Brain (organoid and tissue), 16 donors: ENCODE measurements at places on chromosomes 7 and 10.

- DNase-seq = no peak
These were observed 1326.3 kb downstream of the XPNPEP1 start for GRCh38 chr10:108597031-108597430.

DNA sequence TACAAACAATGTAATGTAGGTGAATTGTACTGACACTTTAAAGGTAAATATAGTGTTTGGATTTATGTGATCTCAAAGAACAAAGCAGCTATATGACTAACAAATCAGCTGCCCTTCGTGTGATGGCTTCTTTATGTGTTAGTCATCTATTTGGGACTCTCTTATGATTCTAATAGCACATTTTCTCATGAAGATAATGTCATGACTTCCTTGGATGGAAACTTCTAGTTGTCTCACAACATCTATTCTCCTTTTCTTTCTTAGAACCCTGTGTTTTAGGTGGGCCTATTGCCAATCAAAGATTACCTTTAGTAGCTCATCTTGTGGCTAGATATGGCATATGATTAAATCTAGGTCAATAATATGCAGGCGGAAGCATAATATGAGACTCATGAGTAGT lies 45.0 kb downstream of the TMEM106B start:
- DNase-seq = no peak

DNA sequence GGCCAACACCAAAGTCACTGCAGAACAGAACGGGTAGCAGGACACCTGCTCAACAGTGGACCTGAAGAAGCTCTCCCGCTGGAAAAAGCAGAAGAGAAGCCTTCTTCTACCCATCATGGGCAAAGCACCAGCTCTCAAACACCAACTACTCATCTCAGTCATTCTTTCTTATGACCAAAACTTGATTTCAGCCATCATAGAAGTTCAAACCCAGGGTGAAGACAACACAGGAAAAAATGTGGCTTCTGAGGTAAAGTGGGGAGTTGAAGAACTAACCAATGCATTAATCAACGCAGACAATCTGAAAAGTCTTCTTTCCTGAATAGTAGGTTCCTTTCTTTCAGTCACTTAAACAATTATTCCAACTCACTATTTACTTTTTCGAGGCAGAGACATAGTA lies 83.3 kb downstream of the ELMO1 start:
- no peak for DNase-seq

DNA sequence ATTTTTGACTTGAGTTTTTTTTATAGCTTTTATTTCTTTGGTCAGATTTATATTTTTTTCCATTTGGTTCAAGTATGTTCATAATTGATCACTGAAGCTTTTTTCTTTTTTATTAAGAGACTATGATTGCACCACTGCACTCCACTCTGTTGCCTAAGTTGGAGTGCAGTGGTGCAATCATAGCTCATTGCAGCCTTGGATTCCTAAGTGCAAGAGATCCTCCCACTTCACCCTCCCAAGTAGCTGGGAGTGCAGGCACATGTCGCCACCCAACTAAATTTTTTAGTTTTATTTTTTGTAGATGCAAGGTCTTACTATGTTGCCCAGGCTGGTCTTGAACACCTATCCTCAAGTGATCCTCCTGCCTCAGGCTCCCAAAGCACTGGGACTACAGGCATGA lies 97.7 kb upstream of the KIF5B start:
- no peak for DNase-seq

DNA sequence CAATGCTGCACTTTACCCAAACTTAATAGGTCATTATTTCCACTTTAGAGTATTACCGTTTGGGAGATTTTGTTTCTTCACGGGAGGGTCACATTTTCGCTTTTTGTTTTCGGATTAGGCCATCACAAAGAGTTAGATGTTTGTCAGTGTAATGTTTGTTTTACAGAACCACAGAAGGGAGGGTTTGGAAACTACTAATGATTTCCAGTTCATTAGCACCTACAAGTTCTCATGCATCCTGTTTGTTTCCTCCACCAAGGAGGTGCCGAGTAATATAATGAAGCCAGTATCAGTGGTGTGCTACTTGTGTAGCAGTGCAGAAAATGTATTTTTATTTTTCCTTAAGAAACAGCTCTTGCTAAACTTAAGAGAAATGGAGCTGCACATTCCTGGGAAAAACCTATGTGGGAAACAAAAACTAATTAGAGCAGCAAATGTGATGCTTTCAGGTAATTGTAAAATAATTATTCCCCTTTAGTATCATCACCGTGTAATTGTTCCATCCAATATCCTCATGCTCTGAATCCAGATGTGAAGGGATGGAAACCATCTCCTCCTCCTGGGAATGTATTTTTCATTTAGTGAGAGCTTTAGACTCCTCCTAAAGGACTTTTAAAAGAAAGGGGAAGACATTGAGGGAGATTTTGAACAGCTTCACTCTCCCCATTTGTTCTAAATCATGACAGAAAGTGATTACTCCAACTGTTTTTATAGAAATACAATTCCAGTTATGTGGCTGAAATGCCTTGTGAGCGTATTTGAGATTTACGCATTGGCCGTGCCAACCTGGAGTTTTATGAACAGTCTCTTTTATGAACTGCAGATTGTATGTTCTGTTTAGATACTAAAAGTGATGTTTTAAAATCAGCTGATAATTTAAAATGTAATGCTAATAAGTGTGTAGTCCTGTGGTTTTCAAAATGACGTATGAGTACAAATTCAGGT lies 5.6 kb downstream of the CELF2 start:
- peak; percentile 84 for DNase-seq

GRCh38 chr7:36278620-36279172 lies 111.0 kb upstream of the ANLN start:
- peak; percentile 52 for DNase-seq

GRCh38 chr10:110651044-110651958 lies 7.2 kb downstream of the RBM20 start:
- DNase-seq = no peak

- DNase-seq = no peak
These were observed 257.3 kb downstream of the SDK1 start for GRCh38 chr7:3558400-3558799.

DNA sequence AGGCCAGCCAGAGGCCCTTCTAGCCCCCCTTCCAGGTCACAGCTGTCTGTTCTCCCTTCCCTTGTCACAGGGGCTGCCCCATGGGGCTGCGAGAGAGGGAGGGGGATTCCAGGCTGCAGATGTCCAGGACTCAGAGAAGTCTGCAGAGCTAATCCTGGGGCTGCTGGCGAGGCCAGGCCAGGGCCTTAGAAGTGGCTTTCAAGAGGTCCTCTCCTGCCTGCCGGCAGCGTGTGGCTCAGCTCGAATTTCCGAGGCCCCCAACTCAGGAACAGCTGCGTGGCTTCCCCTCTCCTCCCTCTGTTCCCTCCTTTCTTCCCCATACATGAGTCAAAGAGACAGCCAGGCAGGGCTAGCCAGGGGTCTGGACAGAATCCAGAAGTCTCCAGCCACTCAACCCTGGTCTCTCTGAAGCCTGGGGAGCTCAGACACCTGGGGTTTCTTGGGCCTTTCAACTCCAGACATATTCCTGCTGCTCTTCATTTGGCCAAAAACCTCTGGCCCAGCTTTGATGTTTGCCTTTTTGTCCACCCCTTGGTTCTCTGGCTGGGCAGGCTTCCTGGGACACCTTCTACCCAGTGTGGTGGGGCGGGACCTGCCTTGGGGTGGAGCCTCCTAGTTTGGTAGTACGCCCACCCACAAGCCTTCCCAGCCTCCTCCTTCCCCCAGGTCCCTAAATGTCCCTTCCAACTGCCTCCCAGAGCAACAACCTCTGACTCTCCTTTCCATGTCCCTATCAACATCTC lies 21.8 kb upstream of the EIF5AL1 start:
- DNase-seq = no peak

- no peak for DNase-seq
These were observed 111.7 kb upstream of the PLXNA4 start for GRCh38 chr7:132687981-132688383.

- DNase-seq = no peak
These were observed 9.6 kb downstream of the CYP17A1 start for GRCh38 chr10:102827597-102827975.

GRCh38 chr10:50286517-50286916 lies 35.2 kb upstream of the ASAH2 start:
- peak; percentile 32 for DNase-seq

DNA sequence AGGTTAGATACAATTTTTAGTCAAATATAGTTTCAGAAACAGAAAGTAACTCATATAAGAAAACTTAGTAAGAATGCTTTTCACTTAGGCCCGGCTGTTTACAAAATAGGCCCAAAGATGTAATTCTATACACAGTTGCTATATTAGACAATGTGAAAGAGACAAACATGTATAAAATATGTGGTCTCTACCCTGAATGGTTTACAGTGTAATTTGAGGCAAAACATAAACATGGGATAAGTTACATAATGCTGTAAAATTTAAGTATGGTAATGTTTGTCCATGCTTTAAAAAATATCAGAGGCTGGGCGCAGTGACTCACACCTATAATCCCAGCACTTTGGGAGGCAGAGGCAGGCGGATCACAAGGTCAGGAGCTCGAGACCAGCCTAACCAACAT lies 18.7 kb downstream of the KRIT1 start:
- DNase-seq = no peak

DNA sequence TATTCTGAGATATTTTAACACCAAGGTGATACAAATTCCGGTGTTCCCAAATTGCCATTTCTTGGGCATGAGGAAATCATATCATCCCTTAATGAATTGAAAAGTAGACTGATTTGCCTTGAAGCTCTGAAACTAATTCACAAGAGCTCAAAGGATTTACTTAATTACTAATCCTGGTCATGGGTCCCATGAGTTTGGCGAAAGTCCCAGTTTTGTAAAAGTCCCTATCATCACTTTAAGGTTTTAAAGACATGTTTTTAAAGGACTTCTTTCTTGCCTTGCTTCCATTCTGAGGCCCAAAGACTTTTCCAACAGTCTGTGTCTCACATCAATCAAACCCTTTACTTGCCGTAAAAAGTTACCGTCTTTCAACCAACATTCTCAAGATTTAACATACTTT lies 377.9 kb downstream of the DNAJB9 start:
- DNase-seq = peak; percentile 11

DNA sequence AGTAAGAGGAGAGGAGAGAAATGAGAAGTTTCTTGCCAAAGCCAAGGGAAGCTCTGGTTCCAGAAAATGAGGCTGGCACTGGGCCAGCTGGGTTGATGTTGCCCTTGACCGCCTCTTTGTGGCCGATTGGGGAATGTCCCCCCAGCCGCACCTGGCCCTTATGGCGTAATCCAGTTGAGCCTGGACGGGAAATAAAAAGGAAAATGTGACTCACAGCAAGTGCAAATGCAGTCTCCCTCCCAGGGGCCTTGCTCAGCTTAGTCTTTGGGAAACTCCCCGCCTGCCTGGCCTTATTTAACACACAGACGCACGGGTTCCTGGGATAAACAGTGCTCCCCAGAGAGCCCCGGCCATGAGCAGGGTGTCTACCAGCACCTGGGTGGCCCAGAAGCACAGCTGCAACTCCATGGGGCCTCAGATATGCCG lies 174.8 kb downstream of the KIAA1217 start:
- peak; percentile 80 for DNase-seq

DNA sequence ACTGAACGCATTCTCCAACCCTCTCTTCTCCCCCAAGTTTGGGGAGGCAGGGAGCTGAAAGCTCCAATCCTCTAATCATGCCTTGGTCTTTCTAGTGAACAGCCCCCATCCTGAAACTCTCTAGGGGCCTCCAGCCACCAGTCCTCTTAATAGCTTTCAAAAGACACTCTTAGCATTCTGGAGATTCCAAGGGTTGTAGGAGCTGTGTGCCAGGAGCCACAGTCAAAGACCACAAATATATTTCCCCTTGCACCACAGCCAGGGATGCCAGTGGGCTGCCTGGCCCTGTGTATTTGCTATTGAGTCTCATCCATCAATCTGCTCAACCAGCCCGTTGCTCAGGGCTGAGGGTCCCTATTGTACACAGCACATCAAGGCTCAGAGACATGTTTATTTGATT lies 18.5 kb upstream of the MLXIPL start:
- DNase-seq = no peak

DNA sequence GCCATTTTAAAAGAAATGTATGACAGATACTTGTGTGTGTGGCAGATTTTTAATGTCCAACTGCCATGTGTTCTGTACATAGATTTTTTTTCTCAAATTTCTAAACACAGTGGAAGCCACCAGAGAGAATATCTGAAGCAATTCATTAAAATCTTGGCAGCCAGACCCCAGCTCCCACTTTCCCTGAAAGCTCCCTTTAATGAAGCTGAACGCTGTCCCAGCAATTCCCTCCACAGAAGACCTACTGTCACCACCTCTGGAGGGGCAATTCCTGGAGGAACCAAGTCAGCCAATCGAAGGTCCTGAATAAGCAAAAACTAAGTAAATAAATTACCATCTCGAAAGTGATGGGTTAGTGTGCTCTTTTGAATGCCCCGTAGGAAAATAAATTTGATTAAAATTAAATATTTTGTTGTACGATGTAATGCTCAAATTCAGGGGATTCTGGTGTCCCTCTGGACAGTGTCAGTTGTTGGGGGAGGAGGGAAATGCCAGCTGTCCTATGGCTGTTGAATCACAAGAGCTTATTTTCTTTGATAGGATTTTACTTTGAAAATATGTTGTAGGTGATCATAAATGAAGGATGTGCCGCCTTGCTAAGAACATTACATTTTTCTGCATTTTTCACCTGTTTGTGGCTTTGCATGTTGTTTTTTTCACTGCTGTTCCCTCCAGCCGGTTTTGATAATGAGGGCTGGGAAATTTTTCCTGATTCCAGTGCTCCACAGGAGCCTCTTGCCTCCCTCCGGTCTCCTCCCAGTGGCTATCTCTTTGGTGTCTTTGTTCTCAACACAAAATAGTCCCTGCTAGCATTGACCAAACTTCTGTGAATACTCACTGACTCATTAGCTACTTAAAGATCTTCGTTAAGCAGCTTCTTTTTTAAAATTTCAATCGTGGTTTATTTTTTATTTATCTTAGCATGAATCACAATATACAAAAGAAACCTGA lies 9.2 kb upstream of the GSAP start:
- DNase-seq = peak; percentile 85

GRCh38 chr10:62726638-62727037 lies 77.9 kb upstream of the ADO start:
- DNase-seq = no peak

DNA sequence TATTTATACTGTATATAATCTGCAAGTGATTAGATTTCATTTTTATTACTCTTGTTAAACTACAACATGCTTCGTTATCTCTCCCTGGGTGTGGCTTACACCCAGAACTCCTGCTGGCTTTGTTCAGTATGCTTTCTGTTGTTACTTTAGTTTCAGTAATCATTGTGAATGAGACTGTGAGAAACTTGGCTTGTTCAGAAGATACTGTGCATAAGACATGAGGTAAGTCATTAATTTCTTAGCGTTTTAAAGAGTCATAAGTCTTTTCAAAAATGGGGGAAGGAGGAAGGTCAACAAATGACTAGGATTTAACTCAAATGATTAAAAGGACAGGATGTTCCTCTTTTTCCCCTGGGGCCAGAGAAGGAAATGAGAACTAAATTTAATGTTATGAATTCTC lies 11.6 kb upstream of the ADD3 start:
- DNase-seq = no peak
